ENCODE measurements at places on chromosomes 4 and X.

- DNase-seq = no peak
Observed at GRCh38 chr4:24451870-24452269, 132.5 kb downstream of the DHX15 start.

DNA sequence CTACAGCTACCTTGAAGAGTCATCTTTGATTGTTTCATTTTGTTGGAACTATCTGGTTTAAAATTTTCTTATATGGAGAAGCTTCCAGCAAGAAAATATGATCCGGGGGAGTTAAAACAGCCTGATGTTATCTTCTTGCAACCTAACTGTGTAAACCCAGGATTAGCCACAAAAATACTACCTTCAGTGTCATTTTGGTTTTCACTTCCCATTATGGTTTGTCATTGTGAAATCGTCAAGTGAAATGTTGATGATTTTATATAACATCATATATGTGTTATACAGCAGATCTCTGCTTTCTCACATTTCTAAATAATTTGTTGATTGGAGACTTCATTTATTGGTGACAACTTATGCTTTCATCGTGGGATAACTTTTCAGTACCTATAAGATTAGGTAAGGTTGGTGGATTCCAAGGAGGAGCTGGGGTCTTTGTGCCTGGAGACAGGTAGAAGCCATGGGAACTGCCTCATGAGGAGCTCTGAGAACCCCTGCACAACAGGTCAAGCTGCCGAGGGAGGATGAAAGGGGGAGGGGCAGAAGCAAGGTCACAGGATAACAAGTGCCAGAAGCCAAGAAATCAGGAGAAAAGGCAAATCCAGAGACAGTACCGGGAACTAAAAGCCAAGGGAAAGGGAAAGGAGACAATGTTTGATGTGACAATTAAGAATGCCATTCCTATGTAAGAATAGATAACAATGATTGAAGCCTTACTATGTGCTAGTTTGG, 7.2 kb downstream of the ARHGAP24 start:
- no peak for DNase-seq

- DNase-seq = no peak
Observed at GRCh38 chr4:89759426-89759825, 77.5 kb downstream of the SNCA start.

DNA sequence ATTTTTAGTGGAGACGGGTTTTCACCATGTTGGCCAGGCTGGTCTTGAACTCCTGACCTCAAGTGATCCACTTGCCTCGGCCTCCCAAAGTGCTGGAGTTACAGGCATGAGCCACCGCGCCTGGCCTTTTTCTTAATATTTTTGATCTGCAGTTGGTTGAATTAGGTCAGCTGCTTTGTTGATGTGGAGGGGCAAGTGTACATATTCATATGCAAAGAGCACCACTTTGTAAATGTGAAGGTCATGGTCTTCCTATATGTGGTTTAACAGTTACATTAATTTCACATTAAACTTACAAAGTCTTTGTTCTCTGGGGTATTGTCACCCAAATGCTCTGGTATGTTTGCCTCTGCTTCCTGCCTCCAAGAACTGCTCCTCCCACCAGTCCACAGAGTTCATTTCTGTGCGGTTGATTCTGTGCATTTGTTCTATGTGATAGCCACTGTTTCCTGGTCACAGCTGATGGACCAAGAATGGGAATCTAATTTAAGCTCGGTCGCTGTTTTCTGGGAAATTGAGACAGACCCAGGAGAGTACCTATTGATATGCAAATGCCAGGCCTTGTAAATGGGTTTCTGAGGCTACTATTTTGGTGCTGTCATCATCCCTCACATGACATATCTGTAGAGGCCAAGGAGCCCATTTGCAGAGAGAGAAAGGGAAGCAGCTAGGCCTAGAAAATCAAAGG, 26.9 kb upstream of the HPSE start:
- DNase-seq = no peak

GRCh38 chr4:145656156-145656555, 23.8 kb upstream of the C4orf51 start:
- DNase-seq = no peak

- DNase-seq = no peak
Observed at GRCh38 chrX:115940348-115940747, 230.2 kb upstream of the AGTR2 start.

DNA sequence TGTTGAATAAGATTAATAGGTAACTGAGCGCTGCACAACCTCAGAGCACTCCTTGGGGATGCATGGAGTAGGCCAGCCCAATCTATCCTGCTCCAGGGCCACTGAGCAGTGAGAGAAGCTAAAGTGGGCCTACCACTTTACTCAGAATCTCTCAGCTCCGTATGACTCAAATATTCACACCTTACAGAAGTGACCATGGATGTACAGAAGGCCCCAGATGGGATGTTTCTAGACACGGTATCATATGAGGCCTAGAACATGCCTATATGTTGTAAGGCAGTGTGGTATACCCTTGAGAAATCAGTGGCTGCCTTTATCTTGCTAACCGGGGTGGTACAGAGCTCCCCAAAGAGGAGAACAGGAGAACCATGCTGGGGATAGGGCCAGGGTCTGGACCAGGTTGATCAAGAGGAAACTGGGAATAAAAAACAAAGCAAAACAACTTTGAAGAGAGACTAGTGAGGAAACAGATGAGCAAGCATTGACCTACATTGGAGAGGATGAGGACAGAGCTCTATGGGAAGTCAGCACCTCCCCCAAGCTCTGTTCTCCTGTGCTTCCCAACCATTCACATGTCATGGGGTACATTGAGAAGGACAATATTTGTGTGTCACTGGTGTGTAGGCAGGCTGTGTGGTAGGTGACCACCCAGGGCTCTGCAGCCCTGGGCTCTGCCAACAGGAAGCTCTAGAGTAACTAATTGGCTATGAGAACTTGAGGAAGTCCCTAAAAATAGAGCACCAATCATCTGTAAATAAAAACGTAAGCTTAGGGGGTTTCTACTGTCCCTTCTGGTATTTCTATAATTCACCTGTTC, 31.4 kb downstream of the HOPX start:
- DNase-seq = no peak

- DNase-seq = no peak
Observed at GRCh38 chr4:172007889-172008288, 194.7 kb downstream of the GALNTL6 start.

Data from stimulated activated CD4-positive, alpha-beta T cell treated with anti-CD3 and anti-CD28 coated beads, Interleukin-2, amount 100 ng/mL, for 48 hours (primary cell).